ENCODE measurements at places on chromosomes 6 and 20.

GRCh38 chr20:19934792-19935491, 82.2 kb upstream of the NAA20 start:
- peak; percentile 75 for DNase-seq

GRCh38 chr6:157186785-157187181, 136.5 kb downstream of the TMEM242 start:
- no peak for DNase-seq

DNA sequence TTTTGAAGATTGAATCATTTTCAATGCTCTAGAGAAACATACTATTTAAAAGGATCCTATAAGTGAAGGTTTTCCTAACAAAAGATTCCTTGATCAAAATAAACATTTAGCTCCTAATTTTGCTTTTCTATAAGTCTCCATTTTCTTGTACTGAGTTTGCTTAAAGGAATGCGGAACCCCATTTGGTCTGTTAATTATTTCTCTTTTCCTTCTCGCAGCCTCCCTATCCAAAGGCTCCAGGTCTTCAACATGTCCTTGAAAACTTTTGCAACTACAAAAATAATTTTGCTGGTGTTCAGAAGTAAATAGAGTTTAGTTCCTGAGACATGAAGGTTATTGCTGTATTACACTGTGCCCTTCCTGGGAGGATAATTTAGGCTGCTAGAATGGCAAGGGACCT, 8.3 kb upstream of the NPEPL1 start:
- no peak for DNase-seq

DNA sequence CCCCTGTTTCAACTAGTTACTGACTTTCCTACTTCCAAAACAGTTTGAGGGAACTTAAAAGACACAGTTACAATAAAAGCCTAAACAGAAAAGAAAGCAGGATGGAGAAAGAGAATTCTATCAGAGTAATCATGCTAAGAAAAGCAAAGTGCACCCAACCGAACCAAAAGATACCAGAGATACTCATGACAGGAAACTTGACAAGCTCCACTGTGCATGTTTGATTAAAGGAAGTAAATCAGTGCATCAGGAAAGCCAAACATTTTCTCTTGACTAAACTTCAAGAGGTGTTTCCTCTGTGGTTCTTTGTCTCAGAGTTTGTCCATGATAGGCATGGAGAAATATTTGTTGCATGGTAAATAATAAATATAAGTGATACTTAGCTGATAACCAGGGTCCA, 138.9 kb downstream of the PACRG start:
- no peak for DNase-seq

GRCh38 chr6:45898941-45899682, 116.5 kb downstream of the CLIC5 start:
- no peak for DNase-seq

GRCh38 chr6:12749531-12750379, 33.2 kb downstream of the PHACTR1 start:
- no peak for DNase-seq

GRCh38 chr6:136113736-136114173, 136.4 kb downstream of the MTFR2 start:
- no peak for DNase-seq

DNA sequence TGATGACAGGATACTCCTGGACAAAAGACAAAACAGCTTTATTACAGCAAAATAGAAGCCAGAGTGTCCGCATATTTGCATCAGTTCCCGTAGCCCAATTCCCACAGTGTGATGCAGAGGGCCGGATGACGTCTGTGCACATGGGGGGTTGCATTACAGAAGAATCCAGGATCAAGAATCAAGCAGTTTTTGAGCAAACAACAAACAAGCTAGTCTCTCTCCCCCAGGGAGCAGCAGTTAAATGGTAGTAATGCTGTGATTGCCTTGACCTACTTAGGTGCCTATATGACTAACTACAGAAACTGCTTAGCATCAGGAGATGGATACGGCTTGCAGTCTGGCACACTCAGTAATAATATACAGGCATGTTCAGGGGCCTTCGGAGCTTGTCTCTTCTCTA, 3.2 kb upstream of the SDHAF4 start:
- no peak for DNase-seq

- no peak for DNase-seq
Observed at GRCh38 chr6:46347669-46348068, 143.6 kb downstream of the RCAN2 start.

Data from upper lobe of right lung (tissue), 1 donor.